COLO829 (cell line): ENCODE measurements at places on chromosomes 1 and 21.
A peak's percentile ranks its signal among the peaks of the same experiment; 100 is the strongest.

DNA sequence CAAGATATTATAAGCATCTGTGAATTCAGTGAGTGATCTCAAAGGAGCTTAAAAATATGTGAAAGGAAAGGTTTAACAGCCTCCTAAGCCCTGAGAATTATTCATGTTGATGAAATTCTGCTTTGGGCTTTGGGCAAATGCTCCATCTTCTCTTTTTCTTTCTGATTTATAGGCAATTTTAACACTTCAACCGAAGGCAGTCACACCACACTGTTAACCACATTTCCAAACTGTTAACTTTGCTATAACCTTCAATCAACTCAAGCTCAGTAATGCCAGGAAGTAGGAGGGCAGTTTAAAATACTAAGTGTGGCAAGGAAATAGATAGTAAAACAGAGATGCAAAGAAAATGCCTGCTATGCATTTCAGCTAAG, 54.4 kb upstream of the NEK7 start:
- DNase-seq, result no peak

GRCh38 chr1:193406901-193407300, 220.5 kb upstream of the B3GALT2 start:
- DNase-seq, result peak; percentile 62

DNA sequence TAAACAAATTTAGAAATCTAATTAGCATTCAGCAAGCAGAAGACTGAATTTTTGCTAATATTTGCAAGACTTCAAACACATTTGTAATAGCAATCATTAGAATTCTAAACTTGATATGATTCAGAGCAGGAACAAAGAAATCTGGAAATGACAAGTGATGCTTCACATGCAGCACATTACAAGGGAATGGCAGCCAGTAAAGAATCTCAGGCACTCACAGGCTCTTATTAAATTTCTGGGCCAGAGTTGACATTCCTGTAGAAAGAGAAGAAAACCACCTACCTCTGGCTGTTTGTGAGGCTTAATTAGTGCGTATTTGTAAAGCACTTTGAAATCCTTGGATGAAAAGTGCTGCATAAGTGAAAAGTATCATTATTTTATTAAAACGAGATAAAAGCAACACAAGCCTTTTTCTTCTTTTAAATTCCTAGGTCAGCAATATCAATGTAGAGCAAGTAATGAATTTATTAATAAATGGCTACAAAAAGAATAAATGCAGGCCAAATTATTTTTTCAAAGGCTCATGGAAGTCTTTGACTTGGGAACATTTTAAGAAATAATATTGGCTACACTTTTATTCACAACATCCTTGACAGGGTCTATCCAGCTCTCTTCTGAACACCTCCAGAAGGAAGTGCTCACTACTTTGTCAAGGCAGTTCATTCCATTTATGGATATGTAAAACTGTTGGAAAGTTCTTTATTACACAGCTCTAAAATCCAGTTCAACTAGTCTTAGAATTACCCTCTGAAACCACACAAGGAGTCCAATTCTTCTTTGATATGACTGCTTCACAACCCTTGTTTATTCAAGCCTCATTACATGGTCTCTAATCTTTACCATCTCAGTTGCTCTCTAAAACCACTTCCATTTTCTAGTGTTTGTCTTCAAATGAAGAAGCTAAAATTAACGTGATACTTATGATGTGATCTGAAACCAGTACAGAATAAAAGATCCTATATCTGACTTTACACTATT, 32.1 kb upstream of the SCYL3 start:
- peak; percentile 16 for DNase-seq

DNA sequence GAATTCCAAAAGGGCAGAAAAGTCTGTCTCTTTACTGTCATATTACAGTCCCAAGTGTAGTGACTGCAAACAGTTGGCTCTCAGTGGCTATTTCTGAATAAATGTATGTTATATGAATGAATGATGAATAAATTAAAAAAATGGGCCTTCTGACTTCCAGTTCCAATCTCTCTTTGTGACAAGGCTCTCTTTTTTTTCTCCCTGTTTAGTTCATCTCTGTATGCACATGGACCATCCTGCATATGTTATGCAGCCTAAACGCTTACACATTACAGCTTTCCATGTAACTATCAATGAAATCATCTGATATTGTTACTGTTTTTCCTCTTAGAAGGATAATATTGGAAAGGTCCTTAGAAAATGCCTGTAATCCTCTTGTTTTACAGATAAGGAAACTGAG, 363.0 kb downstream of the NUF2 start:
- no peak for DNase-seq

- DNase-seq, result no peak
Observed at GRCh38 chr1:67919274-67920072, 86.2 kb upstream of the GNG12 start.

- DNase-seq, result no peak
Observed at GRCh38 chr1:200448034-200448762, 38.4 kb upstream of the ZNF281 start.

- no peak for DNase-seq
Observed at GRCh38 chr1:68074472-68074871, 24.0 kb upstream of the DIRAS3 start.

DNA sequence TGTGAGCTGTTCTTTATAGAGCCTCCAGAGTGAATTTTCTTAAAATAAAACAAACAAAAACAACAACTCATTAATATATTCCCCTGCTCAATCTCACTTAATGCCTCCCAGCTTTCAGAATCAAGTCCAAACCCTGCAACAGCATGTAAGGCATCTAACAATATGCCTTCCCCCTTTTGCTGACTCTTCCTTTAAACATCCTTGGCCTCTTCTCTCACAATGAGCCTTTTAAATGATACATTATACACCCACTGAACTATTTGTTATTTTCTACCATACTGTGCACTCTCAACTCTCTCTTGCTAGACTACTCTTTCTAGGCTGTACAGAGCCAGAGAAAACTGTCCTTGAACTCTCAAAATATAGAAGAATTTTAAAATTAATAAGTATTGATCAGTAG, 115.2 kb upstream of the SNX7 start:
- peak; percentile 2 for DNase-seq

DNA sequence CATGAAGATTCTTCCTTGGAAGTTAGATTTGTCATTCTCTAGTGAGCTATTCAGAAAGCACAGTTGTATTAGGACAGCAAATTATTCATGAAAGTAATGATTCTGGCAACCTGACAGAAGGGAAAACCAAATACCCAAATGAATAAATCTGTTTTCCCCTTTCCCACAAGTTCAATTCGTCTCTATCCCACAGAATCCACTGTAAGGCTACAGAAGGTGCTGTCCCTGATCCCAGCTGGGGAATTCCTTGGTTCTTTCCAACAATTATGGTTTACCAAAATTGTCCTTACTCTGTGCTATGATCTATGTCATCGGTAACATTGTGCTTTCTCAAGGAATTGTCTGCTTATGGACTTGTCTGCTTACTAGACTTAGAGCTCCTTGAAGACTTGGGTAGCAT, 104.2 kb downstream of the FASLG start:
- no peak for DNase-seq
